ENCODE measurements at places on chromosomes 16 and 17.

DNA sequence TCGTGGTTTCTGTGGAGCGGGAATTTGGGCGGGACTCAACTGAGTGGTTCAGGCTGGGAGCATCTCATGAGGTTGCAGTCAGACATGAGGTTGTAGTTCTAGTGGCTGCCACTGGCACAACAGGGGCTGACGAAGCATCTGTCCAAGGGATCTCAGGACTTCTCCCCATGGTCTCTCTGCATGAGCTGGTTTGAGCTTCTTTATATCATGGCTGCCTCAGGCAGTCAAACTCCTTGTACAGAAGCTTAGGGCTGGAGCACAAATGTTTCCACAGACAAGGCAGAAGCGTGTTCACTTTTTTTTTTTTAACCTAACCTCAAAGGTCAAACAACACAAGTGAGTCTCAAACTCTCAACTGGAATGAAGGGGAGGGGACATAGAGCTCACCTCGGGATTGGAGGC, 243.3 kb downstream of the MSI2 start:
- DNase-seq = no peak

DNA sequence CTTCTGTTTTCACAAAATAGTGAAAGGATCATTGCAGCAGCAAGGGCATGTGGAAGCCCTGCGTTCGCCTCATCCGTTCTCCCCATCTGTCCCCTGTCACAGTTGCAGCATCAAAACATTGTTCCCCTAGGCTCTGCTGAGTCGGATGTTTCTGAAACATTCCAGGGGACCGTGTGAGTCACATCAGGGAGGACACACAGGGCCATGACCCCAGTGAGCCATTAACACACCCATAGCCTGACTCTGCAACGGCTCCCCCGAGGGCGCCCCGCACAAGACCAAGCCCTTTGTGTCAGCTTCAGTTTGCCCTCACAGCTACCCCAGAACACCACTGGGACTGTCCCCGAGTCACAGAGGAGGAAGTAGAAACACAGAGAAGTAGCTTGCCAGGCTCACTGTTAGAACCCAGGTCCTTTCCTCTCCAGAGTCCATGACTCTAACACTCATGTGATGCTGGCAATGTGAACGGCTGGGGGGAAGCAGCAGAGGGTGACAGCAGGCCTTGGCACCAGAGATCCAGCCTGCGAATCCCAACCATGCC, 63.3 kb upstream of the HSBP1 start:
- DNase-seq = no peak

DNA sequence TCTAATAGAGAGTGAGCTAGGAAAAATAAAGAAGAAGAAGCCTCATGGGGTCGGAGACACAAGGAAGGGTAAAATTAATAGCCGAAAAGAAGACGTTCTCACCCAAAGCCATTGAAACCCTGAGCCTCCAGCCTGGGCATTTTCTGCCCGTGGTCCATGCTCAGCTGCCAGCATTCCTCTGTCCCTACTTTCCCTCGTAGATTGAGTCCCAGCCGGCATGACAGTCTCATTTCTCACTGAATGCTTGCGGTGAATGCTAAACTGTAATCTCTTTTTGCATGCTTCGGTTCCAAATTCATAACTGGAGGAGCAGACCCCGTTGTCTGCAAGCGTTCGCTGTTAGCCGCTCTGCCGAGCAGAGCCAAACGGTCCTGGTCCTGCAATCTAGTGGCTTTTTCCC, 54.0 kb upstream of the COX10 start:
- DNase-seq = no peak

DNA sequence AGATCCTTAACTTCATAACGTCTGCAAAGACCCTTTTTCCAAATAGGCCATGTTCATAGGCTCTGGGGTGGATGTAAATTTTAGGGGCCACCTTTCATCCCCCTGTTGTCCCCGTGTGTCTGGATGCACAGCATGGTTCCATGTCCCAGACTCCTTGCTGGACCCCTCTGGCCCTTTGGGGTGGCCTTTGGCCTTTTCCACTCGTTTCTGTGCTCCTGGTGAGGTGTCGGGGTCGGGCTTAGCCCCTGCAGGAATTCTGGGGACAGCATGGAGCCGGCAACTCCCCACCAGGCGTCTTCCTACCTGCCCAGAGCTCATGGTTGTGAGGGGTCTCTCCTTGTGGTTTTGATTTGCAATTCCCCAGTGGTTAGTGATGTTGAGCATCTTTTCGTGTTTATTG, 183.5 kb downstream of the SEC14L1 start:
- DNase-seq = no peak

GRCh38 chr17:78281249-78281845, 49.9 kb downstream of the TMEM235 start:
- DNase-seq = no peak

- DNase-seq = no peak
Observed at GRCh38 chr16:53821957-53822625, 118.1 kb downstream of the FTO start.

- DNase-seq = no peak
Observed at GRCh38 chr17:81167194-81167524, 1.1 kb upstream of the AATK start.

GRCh38 chr16:1288813-1289476, 20.5 kb upstream of the UBE2I start:
- peak; percentile 41 for DNase-seq

- DNase-seq = no peak
Observed at GRCh38 chr17:34719569-34719968, 140.2 kb downstream of the TMEM132E start.

- DNase-seq = no peak
Observed at GRCh38 chr17:56798916-56799315, 34.8 kb downstream of the C17orf67 start.

- no peak for DNase-seq
Observed at GRCh38 chr17:79629548-79630049, 18.7 kb upstream of the RBFOX3 start.

Measured in activated naive CD4-positive, alpha-beta T cell treated with anti-CD3 and anti-CD28 coated beads, Interleukin-2, amount 50 U/mL, for 16 hours (primary cell).